ENCODE measurements at places on chromosomes 12 and 14.

DNA sequence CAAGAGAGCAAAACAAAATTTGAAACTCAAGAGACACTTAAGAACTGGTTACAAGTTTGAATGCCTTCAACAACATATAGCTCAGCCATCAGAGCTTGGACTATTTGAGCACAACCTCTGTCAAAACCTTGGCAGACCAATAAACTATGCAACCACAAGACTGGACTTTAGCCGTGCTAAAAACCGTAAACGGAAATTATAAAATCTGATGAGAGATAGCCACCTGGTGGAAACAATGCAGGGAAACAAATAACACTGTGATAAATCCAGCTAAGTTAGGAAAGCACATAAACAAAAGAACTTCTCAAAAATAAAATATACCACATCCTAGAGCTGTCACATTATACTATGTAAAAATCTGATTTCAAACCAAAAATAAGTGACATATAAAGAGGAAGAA is 1074.2 kb upstream of the NOVA1 start:
- no peak for DNase-seq

DNA sequence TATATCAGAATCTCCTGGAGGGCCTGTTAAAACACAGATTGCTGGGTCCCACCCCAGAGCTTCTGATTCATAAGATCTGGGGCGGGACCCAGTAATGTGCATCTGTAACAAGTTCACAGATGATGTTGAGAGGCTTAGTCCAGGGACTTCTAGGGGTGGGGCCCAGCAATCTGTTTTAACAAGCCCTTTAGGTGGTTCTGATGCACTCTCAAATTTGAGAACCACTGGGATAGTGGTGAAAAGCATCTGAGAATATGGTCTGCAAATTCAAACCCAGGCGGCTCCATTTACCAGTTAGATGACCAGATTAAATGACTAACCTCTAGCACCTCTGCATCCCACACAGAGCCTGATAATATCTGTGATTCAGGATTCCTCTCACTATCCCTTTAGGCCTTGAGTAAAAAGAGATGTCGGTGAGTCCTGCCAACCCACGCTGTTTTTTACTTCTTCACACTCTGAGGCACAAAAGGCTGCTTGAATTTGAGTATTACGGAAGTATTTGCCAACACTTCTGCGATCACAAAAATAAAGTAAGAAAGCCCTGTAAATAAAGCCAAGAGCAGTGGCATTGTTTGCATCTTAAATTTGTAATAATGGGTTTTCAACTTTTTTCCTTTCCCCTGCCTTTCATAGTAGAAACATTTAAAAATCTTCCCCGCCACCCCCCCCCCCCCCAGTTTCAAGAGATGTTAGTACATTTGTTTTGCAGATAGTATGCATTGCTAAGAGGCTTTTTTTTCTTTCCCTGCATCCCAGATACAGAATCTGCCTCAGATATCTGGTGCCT is 1.8 kb upstream of the FRS2 start:
- no peak for DNase-seq

DNA sequence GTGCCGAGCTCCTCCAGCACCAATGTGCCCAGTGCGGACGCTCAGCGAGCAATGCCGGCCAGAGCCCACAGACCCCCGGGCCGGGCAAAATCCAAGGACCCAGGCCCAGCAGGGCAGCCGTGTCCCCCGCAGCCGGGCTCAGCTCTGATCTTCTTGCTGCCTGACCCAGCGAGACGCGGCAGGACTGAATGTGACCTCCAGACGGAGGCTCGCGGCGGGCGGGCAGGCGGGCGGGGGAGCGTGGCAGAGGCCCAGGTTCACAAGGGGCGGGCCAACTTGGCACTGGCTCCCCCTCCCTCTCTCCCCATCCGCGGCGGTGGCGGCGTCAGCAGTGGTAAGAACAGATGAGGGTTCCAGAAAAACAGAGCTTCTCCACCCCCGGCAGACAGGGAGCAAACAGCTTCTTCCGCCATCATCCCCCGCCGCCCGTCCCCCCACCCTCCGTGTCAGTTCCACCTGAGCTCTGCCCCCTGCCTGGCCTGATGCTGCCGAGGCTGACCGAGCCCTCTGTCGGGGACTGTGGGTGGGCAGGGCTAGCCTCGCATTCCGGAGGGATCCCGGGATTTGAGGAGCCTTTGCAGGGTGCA is 94.3 kb downstream of the RFLNA start:
- peak; percentile 93 for DNase-seq

DNA sequence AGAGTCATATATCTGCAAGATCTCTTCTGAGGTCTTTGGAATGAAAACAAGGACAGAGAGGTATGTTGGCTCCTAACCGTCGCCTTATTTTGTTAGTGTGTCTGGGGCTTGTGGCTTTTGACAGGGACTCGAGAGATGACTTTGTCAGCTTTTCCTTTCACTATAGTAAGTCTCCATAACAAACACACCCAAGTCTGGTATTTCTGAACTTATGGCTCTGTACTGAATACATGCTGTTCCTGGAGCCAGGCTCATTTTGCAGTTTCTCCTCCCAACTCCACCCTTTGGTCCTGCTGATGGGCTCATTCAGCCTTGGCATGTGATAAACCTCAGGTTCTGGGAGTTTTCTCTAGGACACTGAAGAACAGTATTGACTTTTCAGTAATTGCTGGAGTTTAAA is 27.7 kb upstream of the TMED10 start:
- no peak for DNase-seq

GRCh38 chr12:102797528-102797927 is 119.5 kb downstream of the PAH start:
- DNase-seq: no peak

GRCh38 chr14:95157048-95157326 is 342 bp downstream of the DICER1 start:
- no peak for DNase-seq

Measured in sciatic nerve (tissue), 2 donors.